ENCODE measurements at places on chromosomes 16 and 17. TPM values are rescaled to one million over a fixed set of nuclear protein-coding genes. Genes with fewer than 3 reads are reported as not detected.

Gene COL1A1
- 52.7 TPM for total RNA-seq

Gene PRR11
- total RNA-seq: 39.8 TPM

Gene SLC5A2
- 0.15 TPM for total RNA-seq

Gene MPO
- total RNA-seq: not detected

Gene CD300E
- total RNA-seq: not detected

Gene CALB2
- total RNA-seq: 0.59 TPM

Gene TMEM114
- total RNA-seq: not detected

Gene HBA1
- 4.4 TPM for total RNA-seq

Gene CSNK2A2
- total RNA-seq: 60.9 TPM

Gene CPHXL2
- not detected for total RNA-seq

Gene ABHD15
- 33.7 TPM for total RNA-seq

Gene SEBOX
- not detected for total RNA-seq

Gene PTGES3L
- 0.74 TPM for total RNA-seq

Gene GAST
- total RNA-seq: not detected

Gene DOC2A
- total RNA-seq: 3.2 TPM

Gene CACNB1
- 14.9 TPM for total RNA-seq

Gene TMEM100
- total RNA-seq: 0.10 TPM

Gene HOXB1
- total RNA-seq: not detected

Gene SPOP
- total RNA-seq: 58.0 TPM

Gene XYLT2
- 28.5 TPM for total RNA-seq

Gene OR1G1
- total RNA-seq: not detected

Gene SPATA22
- not detected for total RNA-seq

Gene PPP1R1B
- total RNA-seq: 45.7 TPM

Gene OR1A1
- total RNA-seq: not detected

Gene CA10
- not detected for total RNA-seq

Gene CYGB
- 6.0 TPM for total RNA-seq

Gene MGAT5B
- total RNA-seq: 34.9 TPM

Gene TNFSF13
- 2.3 TPM for total RNA-seq

Gene NPW
- total RNA-seq: 15.3 TPM

Gene DEXI
- total RNA-seq: 32.2 TPM

Gene KRT34
- total RNA-seq: not detected

Gene PRSS33
- total RNA-seq: 0.59 TPM

Gene RNU2-1
- total RNA-seq: 4,481 TPM

Gene OR3A3
- not detected for total RNA-seq

Gene KRTAP3-1
- total RNA-seq: not detected

Gene ABCA6
- 0.46 TPM for total RNA-seq

Gene CDR2L
- 32.0 TPM for total RNA-seq

Gene MVD
- total RNA-seq: 96.8 TPM

Gene GDPD1
- 0.26 TPM for total RNA-seq

Gene LCMT1
- 44.2 TPM for total RNA-seq

Gene GAS7
- total RNA-seq: 0.05 TPM

Gene PIMREG
- total RNA-seq: 41.2 TPM

Gene PDXDC1
- 103 TPM for total RNA-seq

Gene USP43
- total RNA-seq: 7.3 TPM

Gene KRTAP17-1
- total RNA-seq: not detected

Gene ITGAX
- 0.49 TPM for total RNA-seq

Data from Panc1 (cell line).